ENCODE measurements at places on chromosomes 3 and 15. TPM values are rescaled to one million over a fixed set of nuclear protein-coding genes. Genes with fewer than 3 reads are reported as not detected.
A peak's percentile ranks its signal among the peaks of the same experiment; 100 is the strongest.

GRCh38 chr15:59002418-59002859 is 15.0 kb downstream of the RNF111 start:
- DNase-seq = no peak

- DNase-seq = no peak
Measured at GRCh38 chr15:38247336-38247735, 5.3 kb upstream of the SPRED1 start.

DNA sequence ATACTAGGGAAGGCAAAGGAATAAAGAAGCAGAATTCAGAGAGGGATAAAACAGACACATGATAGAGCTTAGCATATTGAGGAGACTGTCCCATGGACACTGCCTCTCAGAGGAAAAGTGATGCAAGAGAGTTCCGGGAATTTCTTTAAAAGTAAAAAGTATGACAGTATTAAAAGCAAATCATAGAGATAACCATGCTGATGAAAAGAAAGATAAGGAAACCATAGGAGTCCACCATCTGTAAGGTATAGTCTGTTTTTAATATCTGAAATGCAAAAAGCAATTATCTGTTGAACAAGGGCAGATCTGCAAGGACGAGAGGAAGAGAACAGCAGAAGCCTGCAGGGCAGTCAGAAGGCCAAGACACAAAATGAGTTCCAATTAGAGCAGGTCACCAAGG is 495.9 kb upstream of the GOLIM4 start:
- no peak for DNase-seq

- DNase-seq = no peak
Measured at GRCh38 chr15:59335207-59335786, 37.4 kb downstream of the MYO1E start.

GRCh38 chr15:92069308-92070250 is 216.1 kb downstream of the SLCO3A1 start:
- peak; percentile 50 for DNase-seq

GRCh38 chr15:78149805-78150751 is 916 bp downstream of the IDH3A start:
- DNase-seq = no peak

GRCh38 chr15:72141171-72142084 is 23.2 kb downstream of the SENP8 start:
- no peak for DNase-seq

DNA sequence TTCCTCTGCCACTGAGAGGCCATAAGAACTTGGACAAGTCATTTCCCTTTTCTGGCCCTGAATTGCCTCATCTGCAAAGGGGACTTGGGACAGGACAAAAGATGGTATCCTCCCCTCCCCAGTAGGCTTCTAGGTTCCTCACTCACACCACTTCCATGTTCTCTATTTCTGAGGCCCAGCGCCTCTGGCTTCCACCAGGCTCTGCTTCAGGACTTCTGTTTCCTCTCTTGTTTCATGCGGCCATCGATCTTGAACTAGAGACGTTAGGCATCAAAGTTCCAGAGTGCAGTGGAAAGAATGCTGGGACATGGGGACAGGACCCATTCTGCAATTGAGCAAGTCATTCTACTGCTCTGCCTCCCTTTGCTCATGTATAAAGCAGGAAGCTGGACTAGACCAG is 1.7 kb downstream of the TM4SF4 start:
- no peak for DNase-seq

GRCh38 chr3:34155666-34156065 is 357.2 kb downstream of the PDCD6IP start:
- no peak for DNase-seq

DNA sequence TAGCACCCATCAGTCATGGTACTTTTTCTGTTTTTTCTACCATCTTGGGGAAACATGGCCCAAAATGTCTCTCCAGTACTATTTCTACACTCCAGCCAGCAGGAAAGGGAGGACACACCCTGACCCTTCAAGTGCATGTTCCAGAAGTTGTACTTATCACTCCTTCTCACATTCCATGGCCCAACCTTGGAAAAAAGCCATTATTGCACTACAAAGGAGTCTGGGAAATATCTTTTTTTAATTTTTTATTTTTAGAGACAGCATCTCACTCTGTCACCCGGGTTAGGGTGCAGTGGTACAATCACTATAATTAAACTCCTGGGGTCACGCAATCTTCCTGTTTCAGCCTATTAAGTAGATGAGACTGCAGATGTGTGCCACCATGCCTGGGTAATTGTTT is 100.0 kb upstream of the PPP2R3A start:
- DNase-seq = no peak

- DNase-seq = no peak
Measured at GRCh38 chr3:142498397-142499180, 50.8 kb upstream of the XRN1 start.

DNA sequence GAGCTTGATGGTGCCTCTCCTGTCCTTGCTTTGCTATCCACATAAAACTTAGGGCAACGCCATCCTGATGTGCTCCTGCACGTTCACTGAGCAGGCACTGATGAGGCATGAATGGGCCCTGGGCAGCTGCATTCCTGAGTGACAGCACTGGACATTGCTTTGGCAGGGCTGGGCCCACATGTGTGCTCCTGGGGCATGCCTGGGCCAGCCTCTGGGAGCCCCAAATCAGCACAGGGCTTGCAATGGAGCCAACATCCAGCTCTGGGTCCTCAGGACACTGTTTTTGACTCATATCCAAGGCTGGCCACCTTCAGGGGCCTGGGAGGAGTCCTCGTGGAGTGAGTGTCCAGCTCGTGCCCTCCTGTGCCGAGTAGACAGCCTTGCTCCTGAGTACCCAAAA is 5.9 kb upstream of the TKT start:
- DNase-seq = no peak

- DNase-seq = no peak
Measured at GRCh38 chr3:136860541-136860940, 1.5 kb upstream of the NCK1 start.

DNA sequence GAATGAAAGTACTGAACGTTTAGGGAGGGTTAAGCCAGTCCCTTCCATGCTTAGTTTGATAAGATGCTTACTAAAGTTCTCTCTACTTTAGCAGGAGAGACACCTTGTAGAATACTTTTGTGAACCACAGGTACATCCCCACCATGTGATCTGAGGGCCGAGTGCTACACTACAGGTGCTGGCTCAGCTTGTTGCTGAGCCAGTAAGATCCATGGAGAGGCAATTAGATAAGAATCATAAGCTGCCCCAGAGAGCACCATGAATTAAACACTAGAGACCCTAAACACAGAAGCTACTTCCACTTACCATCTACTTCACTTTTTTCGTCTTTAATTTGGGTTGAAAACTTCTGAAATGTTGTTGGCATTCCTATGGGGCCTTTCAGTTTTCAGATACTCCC is 70.5 kb upstream of the GOLGA8B start:
- DNase-seq = no peak

GRCh38 chr15:90208356-90208755 is 7.2 kb downstream of the SEMA4B start:
- no peak for DNase-seq

GRCh38 chr15:53586799-53587198 is 172.7 kb downstream of the WDR72 start:
- DNase-seq = no peak

- no peak for DNase-seq
Measured at GRCh38 chr3:52331091-52331490, 15.0 kb downstream of the DNAH1 start.

Gene CLDN1
- total RNA-seq = 0.21 TPM

Gene TRH
- not detected for total RNA-seq

Gene CRBN
- 80.6 TPM for total RNA-seq

Gene FETUB
- not detected for total RNA-seq

Gene MITF
- 12.7 TPM for total RNA-seq

Gene MINAR1
- 1.3 TPM for total RNA-seq

Gene KLHL6
- total RNA-seq = 6.6 TPM
